ENCODE measurements at places on chromosomes 6 and 20. TPM values are rescaled to one million over a fixed set of nuclear protein-coding genes. Genes with fewer than 3 reads are reported as not detected.

GRCh38 chr20:50804437-50805348 lies 9.8 kb downstream of the BCAS4 start:
- no peak overlapping the region for H3K27ac ChIP-seq
- no peaks in the 10 kb centered on the region for H3K4me1 ChIP-seq
- H3K27me3 ChIP-seq: no peaks in the 10 kb centered on the region
- no peaks in the 10 kb centered on the region for H3K36me3 ChIP-seq

GRCh38 chr6:125314009-125314581 lies 12.3 kb upstream of the HDDC2 start:
- no peak overlapping the region for H3K4me3 ChIP-seq
- no peaks in the 10 kb centered on the region for H3K27me3 ChIP-seq
- no peak overlapping the region for H3K27ac ChIP-seq
- DNase-seq: peak; percentile 85
- H3K36me3 ChIP-seq: no peaks in the 10 kb centered on the region

Gene MYCT1
- 15.9 TPM for total RNA-seq

Gene CD109
- total RNA-seq: 2.0 TPM

DNA sequence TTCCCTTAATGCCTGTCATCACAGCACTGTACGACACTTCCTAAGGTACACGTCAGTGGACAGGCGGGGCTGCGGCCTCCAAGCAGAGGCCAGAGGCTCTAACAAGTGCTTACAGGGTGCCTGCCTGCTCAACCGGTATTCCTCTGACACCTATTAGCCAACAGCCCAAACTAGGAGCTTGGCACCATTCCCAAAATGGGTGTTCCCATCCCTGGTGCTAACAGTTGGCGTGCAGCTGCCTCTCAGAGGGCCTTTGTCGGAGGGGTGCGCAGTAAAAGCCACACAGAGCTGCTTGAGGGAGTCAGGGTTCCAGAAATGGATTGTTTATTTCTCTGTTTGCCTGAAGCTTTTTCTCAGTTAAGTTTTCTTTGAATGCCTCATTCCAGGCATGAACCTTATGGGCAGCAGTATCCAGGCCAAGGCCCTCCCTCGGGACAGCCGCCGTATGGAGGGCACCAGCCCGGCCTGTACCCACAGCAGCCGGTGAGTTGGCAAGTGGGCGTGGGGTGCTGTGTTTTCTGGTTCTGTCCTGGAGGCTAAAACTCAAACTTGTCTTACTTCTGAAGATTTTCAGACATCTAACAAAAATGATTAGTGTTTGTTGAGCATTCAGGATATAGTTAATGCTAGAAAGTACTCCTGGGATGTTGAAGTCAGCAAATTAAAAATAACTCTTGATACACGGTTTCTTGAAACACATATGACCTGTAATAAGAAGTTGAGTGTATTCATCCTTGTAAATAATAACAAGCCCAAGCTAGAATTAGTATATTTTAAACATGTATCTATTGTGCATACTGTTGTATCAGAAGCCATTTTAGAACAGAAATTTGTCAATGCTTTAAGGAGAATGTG lies 124.7 kb downstream of the TMEM242 start:
- H3K27ac ChIP-seq: no peak overlapping the region
- H3K36me3 ChIP-seq: peaks cover 86% of the 10 kb centered on the region
- DNase-seq: no peak
- no peak overlapping the region for H3K4me3 ChIP-seq

Gene BIRC7
- total RNA-seq: not detected

DNA sequence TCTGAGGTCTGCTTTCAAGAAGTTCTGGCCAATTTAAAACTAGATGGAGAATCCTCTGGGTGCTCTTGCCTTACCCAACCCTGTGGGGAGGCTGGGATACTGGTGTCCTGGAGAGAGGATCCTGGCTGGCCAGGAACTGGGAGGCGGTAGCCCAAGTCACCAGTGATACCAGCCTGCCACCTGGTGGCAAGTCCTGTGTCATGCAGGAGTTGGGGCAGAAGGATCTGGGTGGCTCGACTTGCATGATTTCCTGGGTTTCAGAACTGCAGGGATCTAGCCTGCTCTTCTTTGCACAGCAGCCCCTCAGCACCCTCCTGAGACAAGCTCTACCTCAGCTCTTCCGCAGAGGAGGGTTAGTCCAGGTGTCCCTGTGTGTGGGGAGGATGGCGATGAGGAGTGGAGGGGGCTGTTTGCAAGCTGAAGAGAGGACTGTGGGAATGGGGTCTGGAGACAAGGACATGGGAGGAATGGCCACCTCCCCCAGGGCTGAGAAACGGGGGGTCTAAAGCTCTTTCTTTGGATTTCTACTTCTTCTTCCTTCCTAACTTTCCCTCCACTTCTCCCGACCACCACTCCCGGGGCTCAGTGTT lies 4.2 kb downstream of the KCNK17 start:
- H3K27ac ChIP-seq: no peak overlapping the region
- no peak overlapping the region for H3K4me3 ChIP-seq
- H3K36me3 ChIP-seq: no peaks in the 10 kb centered on the region
- peak; percentile 94 for DNase-seq

DNA sequence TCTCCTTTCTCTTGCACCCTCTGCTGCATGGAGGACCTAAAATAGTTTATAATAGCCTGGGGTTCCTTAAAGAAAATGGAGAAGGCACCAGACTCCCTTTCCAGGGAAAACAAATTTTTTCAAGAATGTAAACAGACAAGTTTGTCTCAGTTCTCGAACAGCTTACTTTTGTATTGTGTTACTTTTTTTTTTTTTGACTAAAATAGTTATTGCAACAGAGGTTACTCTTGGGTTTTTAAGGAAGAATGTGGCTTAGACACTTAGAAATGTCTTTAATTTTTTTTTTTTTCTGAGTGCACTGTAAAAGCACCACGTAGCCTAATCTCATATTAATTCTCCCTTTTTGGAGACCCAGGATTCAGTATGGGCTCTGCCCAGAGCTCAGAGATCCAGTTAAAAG lies 148.7 kb upstream of the CARMIL1 start:
- H3K27ac ChIP-seq: no peak overlapping the region
- no peaks in the 10 kb centered on the region for H3K27me3 ChIP-seq
- no peak overlapping the region for H3K4me3 ChIP-seq
- no peak for DNase-seq

GRCh38 chr20:8020314-8021079 lies 936 bp upstream of the TMX4 start:
- DNase-seq: no peak
- no peaks in the 10 kb centered on the region for H3K36me3 ChIP-seq
- H3K4me3 ChIP-seq: peak overlapping the region; percentile 91
- H3K27me3 ChIP-seq: no peaks in the 10 kb centered on the region
- H3K4me1 ChIP-seq: no peaks in the 10 kb centered on the region
- peak overlapping the region; percentile 91 for H3K27ac ChIP-seq

Gene MOCS1
- 11.1 TPM for total RNA-seq

DNA sequence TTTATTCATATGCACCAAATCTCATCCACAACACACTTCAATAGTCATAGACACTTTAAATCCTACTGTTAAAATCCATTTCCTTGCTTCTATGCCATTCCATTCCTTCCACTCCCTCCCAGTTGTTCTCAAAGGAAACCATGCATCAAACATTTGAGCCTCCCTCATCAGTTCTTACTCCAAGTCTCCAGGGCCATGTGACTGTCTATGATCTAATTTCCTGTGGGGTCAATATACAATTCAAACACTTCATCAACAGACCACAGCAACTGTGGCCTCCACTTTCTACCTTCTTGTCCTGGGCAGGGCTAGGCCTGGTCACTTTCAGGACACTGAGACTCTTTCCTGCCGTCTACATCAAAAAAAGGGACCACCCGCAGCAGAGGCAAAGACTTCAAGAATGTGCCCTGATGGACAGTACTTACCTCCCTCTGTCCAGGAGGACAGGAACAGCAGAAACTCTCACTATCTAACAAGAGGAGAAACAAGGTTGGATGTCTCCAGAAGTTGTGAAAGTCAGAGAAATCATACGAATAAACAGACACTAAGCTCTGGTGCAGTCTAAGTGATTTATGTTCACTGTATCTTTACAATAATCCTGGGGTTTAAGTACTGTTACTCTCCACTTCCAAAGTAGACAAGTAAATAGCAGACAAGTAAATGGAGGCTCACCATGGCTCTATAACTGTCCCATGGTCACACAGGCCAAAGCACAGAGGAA lies 160.2 kb downstream of the QRSL1 start:
- no peaks in the 10 kb centered on the region for H3K27me3 ChIP-seq
- no peaks in the 10 kb centered on the region for H3K4me1 ChIP-seq
- H3K36me3 ChIP-seq: no peaks in the 10 kb centered on the region

Gene TUBB1
- total RNA-seq: not detected

Gene F13A1
- total RNA-seq: 1.1 TPM

- DNase-seq: no peak
- peaks cover 21% of the 10 kb centered on the region for H3K36me3 ChIP-seq
- H3K27me3 ChIP-seq: no peaks in the 10 kb centered on the region
- H3K4me1 ChIP-seq: no peaks in the 10 kb centered on the region
Observed at GRCh38 chr6:161058741-161059140, 67.2 kb downstream of the MAP3K4 start.

Gene TULP1
- 3.5 TPM for total RNA-seq

GRCh38 chr6:45044510-45045252 lies 283.4 kb upstream of the RUNX2 start:
- no peaks in the 10 kb centered on the region for H3K27me3 ChIP-seq
- no peak for DNase-seq
- H3K36me3 ChIP-seq: no peaks in the 10 kb centered on the region
- no peak overlapping the region for H3K4me3 ChIP-seq

GRCh38 chr6:140253096-140253495 lies 878.6 kb upstream of the CITED2 start:
- no peak overlapping the region for H3K4me3 ChIP-seq
- H3K36me3 ChIP-seq: no peaks in the 10 kb centered on the region
- no peaks in the 10 kb centered on the region for H3K27me3 ChIP-seq
- no peak for DNase-seq
- no peaks in the 10 kb centered on the region for H3K4me1 ChIP-seq

GRCh38 chr20:62460678-62461077 lies 15.1 kb downstream of the GATA5 start:
- no peaks in the 10 kb centered on the region for H3K27me3 ChIP-seq
- H3K4me3 ChIP-seq: no peak overlapping the region
- H3K4me1 ChIP-seq: no peaks in the 10 kb centered on the region
- DNase-seq: no peak
- no peaks in the 10 kb centered on the region for H3K36me3 ChIP-seq

DNA sequence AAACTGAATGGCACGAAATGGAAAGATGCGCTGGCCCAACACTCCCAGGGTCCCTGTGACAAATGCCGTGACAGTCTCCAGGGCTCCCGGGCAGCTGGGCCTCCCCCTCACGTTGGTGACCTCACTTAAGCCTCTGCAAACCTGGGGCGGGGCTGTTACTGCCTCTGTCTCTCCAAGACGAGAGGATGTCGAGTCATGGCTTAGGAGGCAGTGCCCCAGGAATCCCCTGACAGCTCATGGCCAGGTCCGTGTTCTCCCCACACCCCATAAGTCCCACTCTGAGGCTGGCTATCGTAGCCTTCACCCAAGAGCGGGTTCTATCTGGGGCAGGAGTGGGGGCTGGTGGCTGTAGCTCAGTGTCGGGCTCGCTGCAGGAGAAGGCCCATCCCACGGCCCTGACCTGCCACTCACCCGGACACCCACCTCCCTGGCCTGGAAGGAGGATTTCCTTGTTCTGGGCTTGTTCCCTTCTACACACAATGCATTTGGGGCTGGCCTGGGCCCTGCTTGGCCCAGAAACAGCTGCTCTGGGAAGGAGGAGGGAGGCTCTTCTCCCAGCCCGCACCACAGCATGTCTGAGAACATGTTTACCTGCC lies 5.6 kb upstream of the RPS21 start:
- DNase-seq: peak; percentile 53
- no peak overlapping the region for H3K4me3 ChIP-seq
- peaks cover 13% of the 10 kb centered on the region for H3K36me3 ChIP-seq
- peaks cover 15% of the 10 kb centered on the region for H3K4me1 ChIP-seq
- no peak overlapping the region for H3K27ac ChIP-seq
- no peaks in the 10 kb centered on the region for H3K27me3 ChIP-seq
